GF-D8 (cell line): ENCODE measurements at places on chromosomes 2 and 18.

DNA sequence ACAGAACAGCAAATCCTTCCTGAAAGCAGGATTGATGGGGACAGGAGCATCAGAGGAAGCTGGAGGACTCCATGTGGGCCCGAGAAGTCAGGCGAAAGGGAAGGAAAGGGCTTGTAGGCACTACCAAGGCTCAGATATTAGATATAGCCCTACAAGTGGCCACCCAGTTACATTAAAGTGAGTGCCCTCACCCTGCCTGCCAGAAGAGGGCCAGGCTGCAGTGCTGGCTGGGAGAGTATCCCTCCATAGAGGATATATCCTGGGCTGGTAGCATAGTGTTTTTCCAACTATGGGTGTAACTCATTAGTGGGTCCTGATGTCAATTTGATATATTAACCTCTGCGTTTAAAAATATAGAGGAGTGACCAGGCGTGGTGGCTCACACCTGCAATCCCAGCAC is 285.2 kb downstream of the MYCN start:
- DNase-seq: no peak

DNA sequence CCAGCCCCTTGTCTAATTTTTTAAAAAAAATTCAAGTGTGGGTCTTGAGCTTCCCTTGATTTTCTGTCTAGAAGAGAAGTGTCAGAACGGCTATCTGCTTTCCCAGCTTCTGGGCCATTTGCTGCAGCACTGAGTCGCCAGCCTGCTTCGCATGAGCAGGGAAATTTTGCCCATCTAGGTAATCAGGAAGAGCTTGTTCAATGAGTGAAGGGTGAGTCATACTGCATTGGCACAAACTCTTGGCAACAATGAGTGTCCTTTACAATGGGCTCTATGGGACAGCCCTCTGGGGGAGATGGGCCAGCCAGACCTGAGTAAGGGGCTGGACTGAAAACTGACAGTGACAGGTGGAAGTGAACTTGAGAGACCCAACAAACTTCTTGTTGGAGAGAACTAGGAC is 2.4 kb upstream of the RNF144A start:
- no peak for DNase-seq

- DNase-seq: no peak
Measured at GRCh38 chr2:11750422-11750821, 4.0 kb downstream of the LPIN1 start.

DNA sequence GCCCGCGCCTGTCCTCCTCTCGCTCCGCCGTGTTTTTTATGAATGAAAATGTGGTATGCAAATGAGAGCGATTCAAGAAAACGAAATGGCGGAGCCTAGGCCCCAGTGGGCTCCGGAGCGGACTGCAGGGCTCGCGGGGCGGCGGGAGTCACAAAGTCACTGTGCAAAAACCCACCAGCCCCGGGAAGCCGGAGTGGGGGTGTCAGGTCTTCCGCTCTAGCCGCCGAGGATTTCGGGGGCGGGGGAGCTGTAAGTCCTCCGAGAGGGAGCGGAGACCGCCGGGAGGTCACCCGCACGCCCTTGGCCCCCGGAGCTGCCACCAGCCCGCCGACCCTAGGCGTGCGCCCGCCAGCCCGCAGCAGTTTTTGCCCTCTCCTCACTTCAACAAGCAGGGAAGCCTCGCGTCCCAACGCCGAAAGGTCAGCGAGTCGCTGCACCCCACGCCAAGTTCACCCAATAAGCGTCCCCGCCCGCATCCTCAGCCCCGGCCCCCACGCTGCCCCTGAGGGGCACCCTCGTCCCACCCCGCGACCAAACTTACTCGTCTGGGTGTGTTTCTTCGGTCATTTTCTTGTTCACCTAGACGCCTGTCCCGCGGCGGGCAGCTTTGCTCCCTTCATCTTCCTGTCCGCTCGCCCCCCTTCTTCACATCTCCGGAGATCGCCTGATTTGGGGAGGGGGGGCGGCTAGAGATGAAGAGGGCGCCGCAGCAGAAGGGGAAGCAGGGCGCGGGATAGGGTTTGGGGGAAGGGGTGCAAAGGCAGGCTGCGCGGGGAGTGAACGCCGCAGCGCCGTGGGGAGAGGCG is 775 bp downstream of the SPRED2 start:
- no peak for DNase-seq

DNA sequence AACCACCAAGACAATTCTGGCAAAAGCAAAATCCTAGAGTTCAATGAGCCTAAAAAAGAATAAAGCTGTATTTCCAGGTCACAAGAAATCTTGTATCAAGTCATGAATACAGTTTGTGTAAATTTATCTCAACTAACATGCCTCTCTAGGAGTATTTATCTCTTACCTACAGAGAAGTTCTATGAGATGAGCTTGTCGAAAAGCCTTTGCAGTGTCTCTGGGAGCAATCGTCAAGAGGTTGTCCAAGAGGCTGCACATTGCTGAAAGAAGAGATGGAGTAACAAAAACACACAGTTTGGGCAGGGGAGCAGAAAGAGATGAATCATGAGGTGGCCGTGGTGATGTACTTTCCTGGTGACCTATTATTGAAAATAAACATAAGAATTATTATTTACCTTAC is 112.0 kb upstream of the CD226 start:
- DNase-seq: no peak

DNA sequence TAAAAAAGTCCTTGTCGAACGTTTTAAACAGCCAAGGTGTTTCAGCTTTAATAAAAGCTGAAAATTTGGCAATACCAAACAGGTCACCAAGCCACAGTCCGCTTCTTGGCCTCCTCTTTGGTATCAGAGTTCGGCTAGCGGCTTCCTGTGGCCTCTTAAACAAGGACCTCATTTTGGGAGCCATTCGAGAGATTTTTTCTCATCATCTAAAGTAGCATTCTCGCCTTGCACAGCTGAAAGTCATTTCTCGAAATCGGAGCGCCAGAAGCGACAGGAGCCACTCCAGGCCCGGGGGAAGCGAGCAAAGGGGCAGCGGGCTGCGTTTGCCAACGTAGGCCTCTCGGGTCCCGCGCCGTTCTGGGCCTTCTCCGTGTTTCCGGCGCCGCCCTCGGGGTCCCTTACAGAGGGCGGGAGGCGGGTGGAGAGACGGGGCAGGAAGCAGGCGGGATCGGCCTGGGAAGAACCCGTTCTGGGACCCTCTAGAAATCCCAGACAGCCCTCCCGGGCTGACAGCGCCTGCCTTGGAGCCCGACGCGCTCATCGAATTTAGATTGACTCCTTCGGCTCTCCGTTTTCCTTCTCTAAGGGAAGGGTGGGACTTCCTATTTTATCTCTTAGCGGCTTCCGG is 522 bp upstream of the ZNF407 start:
- peak; percentile 79 for DNase-seq
